Germinal center (tissue), 1 donor: ENCODE measurements at places on chromosomes 6 and 20.

- DNase-seq, result no peak
These were observed 5.2 kb upstream of the NRSN2 start for GRCh38 chr20:341682-342081.

GRCh38 chr6:134938896-134939295 lies 11.0 kb downstream of the ALDH8A1 start:
- DNase-seq, result no peak

DNA sequence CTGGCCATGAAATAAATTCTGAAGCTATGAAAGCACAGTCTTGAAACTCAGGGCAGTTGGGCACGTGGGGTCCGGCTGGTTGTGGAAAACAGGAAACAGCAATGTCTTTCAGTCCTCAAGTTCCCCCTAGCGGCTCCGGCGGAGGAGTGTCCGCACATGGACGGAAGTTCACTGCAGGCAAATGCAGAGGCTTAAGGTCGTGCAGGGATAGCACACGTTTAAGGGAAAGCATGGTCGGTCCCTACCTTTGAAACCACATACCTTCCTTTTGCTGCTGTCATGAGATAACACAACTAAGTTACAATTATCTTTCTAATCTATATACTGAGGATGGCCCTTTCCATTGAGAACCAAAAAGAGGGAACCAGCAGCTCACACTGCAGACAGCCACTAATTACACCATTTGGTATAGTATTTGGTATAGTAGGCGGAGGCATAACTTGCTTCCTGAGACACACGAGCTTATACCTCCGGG lies 52.6 kb upstream of the NFATC2 start:
- peak; percentile 86 for DNase-seq

GRCh38 chr6:30687659-30688431 lies 1.4 kb upstream of the PPP1R18 start:
- no peak for DNase-seq

- no peak for DNase-seq
These were observed 149.5 kb downstream of the ANKRD60 start for GRCh38 chr20:58078741-58079522.

DNA sequence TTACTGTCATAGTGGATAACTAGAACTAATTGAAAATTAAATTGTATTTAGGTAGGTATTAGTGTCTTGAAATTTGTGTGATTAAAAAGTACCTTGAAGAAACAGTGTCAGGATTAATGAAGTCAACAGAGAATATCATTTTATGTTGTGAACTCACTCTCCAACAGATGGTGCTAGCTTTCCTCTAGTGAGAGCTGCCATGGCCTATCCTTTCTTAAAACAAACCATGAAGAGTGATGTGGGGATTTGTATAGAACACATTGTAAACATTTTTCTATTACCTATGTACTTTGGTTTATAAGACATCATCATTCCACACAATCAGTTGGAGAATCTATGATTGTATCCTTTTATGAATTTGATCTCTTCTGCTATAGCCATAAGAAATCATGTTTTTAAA lies 4.8 kb upstream of the SRSF12 start:
- peak; percentile 27 for DNase-seq

GRCh38 chr6:130715058-130715457 lies 112.1 kb upstream of the SMLR1 start:
- no peak for DNase-seq

DNA sequence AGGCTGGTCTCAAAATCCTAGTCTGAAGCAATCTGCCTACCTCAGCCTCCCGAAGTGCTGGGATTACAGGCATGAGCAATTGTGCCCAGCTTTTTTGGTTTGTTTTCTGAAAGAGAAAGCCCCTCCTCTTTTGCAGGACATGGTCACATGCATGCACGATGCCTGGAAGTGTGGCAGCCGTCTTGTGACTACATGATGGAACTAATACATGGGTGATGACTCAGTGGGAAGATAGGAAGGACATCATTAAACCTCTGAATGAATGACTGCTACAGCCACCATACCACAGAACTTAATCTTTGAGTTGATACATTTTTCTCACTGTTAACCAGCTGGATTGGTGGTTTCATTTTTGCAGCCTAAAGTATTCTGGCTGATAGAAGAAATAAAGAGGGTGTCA lies 13.4 kb upstream of the CTNNBL1 start:
- no peak for DNase-seq

GRCh38 chr6:53731866-53732636 lies 62.8 kb upstream of the LRRC1 start:
- DNase-seq, result no peak

DNA sequence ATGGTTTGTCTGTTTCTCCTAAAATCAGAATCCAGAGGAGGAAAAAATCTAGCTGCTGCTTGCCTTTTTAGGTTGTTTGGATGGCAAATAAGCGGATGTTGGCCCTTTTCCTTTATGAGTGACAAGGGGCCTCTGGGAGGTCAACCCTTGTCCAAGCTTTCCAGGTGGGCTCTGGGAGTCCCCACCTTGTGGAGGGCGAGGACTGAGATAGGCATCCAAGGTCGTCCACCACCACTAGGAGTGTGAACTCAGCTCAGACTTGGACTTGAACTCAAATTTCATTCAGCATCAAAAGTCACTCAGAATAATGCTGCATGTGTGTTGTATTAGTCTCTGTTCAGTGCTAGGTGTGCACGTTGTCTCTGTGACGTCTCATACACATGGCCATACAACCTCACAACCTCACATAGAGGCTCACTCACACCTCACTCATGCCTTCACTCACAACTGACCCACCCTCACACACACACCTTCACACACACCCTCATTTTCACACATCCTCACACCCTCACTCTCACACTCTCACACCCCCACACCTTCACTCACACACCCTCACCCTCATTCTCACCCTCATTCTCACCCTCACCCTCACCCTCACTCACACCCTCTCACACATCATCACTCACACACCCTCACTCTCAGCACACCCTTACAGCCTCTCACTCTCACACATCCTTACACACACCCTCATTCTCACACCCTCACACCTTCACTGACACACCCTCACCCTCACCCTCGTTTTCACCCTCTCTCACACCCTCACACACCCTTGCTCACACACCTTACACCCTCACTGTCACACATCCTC lies 18.0 kb downstream of the DYNLT1 start:
- no peak for DNase-seq

GRCh38 chr6:162999575-163000285 lies 272.0 kb downstream of the PACRG start:
- DNase-seq, result no peak

DNA sequence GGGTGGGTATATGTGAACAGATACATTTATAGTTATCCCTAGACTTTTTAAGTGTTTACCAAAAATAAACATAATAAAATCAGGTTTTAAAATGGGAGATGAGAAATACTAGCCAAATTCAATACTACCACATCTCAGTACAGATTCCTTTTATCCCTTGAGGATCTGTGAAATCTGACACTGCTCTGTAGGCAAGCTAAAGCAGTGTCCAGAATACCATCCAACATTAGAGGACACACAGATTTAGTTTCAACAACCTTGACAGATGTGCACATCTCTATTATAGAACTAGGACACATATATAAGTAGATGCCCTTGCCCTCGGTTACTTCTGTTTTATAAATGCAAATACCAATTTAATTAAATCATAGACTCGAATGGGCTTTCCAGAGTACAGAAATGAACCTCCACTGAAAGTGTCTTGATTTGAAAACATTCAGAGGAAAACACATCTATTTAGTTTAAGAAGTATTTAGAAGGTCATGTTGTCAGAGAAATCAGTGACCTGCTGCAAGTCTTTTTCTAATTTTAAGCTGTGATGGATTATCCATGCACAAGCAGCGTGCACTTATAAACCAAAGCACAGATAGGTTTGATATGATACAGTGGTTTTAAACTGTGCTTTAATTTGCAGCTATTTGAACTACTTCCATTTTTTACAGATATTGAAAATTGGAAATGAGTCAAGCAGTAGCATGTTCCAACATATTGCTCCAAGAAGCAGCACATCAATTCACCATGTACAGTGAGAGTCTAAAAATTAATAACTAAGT lies 156.3 kb upstream of the EPHA7 start:
- DNase-seq, result no peak

- no peak for DNase-seq
These were observed 161.7 kb upstream of the AFDN start for GRCh38 chr6:167664678-167665660.

DNA sequence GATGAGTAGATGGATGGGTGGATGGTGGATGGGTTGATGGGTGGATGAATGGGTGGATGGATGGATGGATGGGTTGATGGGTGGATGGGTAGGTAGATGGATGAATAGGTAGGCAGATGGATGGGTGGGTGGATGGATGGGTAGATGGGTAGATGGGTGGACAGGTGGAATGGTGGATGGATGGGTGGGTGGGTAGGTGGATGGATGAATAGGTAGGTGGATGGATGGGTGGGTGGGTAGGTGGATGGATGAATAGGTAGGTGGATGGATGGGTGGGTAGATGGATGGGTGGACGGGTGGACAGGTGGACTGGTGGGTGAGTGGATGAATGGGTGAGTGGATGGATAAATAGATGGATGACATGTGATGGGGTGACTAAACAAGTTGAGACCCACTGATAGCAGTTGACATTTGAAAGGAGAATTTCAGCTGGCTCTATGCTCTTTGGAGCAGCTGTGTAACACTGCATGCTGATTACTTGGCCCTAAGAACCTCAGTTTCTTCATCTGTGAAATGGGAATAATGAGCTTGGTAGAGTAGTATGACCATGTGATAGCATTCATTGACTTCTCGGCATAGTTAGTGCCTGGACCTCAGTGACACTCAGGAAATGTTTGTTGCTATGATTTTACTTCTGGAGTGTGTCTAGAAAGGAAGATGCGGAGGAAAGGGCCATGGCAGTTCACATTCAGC lies 184.3 kb downstream of the NFATC2 start:
- no peak for DNase-seq

- DNase-seq, result no peak
These were observed 4.8 kb upstream of the MTFR2 start for GRCh38 chr6:136254851-136255466.

- DNase-seq, result no peak
These were observed 23.9 kb upstream of the CD164 start for GRCh38 chr6:109406196-109406595.

DNA sequence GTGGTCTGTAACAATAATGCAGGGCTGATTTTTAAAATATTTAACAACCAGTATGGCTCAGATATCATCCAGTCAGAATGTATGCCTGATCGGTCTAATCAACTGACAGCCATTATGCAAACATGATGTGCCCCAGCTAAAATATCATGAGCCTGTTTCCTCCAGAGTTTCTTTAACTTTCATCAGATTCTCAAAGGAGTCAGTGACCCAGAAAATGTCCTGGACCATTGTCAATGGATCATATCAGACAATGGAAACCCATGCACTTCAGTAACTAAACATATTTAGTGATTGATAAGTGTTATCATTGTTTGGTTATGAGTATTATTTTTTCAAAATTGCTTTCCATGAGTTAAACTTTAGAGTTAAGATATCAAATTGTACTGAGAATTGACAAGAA lies 173.5 kb downstream of the LMBRD1 start:
- DNase-seq, result no peak

DNA sequence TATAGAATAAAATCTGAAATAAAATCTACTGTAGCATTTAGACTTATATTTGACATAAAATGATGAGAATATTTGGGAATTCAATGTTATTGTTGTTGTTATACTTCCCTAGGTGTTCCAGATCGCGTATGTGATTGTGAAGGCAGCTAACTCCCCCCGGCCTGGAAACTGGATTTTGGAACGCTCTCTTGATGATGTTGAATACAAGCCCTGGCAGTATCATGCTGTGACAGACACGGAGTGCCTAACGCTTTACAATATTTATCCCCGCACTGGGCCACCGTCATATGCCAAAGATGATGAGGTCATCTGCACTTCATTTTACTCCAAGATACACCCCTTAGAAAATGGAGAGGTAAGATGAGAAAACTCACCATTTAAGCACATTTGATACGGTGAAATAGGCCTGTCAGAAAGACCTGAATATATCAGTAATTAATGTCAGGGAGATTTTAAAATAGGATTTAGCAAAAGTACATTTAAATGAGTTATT lies 215.2 kb downstream of the LAMA2 start:
- no peak for DNase-seq

DNA sequence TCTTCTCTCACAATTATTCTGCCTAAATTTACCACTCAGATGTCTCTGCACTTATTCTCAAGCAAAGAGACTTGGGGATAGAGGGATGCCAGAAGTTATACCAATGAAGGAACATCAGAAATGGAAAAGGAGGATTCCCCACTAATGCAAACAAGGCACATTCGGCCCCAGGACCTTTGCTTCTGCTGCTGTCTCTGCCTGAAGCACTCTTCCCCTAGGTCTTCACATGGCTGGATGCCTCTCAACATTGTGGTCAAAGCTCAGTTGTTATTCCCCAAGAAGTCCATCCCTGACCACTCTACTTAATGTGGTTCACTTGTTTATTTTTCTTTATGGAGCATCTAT lies 508.7 kb downstream of the DOK5 start:
- no peak for DNase-seq

GRCh38 chr6:106182455-106182854 lies 96.3 kb downstream of the PRDM1 start:
- DNase-seq, result no peak

DNA sequence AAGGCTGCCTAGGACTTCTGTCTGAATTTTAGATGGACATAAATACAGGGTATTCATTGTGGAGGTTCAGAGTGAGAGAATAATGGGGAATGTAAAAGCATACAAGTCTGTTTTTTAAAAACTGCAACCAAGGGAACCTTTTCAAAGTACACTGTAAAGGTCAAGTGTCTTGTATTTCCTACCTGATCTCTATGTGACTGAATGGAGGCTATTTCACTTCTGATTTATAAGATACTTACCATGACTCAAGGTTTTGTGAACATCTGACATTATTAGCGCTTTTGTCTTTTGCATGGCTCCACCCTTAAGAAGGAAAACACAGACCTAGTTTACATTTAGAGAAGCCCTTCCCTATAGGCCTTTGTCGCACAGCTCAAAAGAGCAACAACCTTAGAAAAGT lies 126.5 kb downstream of the ZFAND3 start:
- DNase-seq, result no peak

- no peak for DNase-seq
These were observed 18.9 kb downstream of the TTBK1 start for GRCh38 chr6:43262000-43262779.

DNA sequence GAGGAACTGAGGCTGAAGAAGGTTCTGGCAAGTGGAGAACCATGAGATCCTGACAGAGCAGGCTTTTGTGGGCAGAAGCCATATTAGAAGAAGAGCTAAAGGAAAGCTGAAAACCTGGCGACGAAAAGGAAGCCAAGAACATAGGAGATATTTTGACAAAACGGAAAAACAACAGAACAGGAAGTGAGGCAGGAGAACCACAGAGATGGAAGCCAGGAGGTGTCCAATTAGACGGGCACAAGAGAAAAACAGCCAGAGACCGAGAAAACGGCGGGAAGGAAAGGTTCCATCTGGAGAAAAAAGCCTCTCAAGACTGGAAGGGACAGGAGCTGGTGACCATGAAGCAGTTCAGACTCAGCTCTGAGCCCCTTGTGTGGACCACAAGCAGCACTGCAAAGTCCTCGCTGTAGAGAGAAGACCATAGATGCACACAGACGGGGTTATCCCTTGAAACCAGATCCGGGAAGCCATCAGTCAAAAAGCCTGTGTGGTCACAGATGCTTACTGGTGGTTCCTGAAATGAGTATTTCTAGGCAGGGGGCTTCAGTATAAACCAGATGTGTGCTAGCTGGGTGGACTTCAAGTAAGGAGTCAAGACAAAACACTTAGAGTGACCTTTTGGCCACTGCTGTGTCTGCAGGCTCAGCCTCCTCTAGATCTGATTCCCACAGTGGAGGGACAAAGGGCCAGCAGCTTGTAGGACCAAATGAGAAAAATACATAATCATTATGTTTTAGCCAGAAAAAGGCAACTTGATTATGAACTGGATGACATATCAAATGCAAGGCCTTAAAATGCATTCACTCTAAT lies 30.7 kb downstream of the SSR1 start:
- DNase-seq, result no peak

- DNase-seq, result no peak
These were observed 158.8 kb downstream of the DST start for GRCh38 chr6:56483929-56484328.
